ENCODE measurements at places on chromosomes 4 and X.

DNA sequence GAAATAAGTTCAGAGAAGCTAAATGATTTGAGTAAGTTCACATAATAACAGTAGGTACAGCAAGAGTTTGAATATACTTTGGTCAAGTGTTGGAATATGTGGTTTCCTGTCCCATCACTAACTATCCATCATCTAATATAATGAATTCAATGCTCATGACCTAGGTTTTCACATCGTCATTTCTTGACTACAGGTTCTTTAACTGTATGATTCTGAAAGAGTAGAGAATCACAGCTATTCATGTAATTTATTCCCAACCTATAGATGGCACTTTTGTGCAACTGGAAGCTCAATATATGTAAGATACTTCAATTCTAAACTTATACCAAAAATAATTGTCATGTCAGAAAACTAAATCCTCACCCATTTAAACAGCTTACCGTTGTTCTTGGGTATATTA is 53.1 kb downstream of the TIGD2 start:
- no peak for DNase-seq

- DNase-seq = no peak
Observed at GRCh38 chr4:2731907-2732317, 24.2 kb downstream of the TNIP2 start.

DNA sequence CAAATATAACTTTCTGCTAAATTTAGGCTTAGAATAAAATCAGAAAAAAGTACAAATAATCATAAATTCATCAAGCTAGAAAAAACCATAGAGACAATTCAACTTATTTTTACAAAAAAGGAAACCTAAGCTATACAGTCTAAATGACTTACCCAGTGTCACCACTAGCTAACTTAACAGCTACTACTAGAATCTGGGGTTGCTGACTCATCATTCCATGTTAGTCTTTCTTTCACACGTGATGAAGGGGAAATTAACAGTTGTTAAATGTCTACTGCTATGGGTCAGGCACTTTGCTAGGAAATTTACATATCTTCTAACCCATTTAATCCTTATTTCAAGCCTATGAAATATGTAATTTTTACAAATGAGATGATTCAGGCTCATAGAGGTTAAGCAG is 349.3 kb upstream of the GALNT7 start:
- DNase-seq = no peak

- DNase-seq = no peak
Observed at GRCh38 chrX:18946157-18946556, 37.8 kb downstream of the PHKA2 start.

DNA sequence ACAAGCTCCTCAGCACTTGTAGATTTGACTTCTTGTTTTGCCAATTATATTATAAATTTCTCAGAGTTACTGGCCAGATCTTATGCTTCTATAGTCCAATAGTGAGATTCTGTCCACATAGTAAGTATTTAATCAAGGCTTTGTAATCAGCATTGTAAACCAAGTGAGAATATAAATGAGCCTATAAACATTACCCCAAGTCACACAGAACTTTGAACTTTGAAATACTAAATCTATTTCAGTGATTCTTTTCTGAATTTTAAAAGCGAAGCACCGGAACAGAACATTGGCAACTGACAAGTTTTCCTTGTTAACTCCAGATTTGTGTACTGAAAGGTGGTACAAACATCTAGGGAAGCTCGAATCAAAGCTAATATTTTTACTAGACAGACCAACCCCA is 37.2 kb downstream of the PPM1K start:
- DNase-seq = no peak

DNA sequence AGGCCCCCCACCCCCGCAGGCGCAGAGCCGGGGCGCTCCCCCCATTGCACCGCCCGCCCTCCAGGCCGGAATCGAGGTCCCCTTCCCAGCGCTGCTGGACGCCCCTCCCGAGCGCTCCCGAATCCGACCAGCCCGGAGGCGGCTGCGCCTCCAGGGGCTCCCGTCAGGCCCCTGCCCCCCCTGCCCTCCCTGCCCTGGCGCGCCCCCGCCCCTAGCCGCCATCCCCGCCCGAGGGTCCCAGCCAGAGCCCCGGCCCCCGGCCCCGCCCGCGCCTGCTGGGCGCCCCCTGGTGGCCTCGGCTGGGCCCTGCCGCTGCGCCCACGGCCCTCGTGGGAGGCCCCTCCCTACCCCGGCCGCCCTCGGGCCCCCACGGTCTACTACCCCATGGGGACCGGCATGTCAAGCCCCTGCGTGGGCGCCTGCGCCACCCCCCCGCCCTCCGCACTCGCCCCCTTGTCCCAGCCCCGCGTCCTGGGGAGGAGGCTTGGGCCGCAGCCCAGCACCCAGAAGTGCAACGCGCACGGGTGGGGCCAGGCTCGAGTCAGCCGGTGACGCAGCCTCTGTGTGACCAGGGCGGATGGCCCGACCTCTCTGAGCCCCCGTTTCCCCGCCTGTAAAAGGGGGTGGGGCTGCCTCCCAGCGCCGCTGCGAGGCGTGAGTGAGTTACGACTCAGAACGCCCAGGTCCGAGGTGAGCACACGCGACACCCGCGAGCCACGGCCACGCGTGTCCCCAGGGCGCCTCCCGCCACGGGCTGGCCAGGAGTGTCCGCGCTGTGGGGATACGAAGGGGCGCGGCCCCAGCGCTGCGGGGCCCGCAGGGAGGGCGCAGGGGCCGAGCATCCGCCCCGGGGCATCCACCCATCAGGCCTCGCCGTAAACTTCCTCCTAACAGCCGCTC is 104.9 kb downstream of the FAM53A start:
- DNase-seq = no peak

DNA sequence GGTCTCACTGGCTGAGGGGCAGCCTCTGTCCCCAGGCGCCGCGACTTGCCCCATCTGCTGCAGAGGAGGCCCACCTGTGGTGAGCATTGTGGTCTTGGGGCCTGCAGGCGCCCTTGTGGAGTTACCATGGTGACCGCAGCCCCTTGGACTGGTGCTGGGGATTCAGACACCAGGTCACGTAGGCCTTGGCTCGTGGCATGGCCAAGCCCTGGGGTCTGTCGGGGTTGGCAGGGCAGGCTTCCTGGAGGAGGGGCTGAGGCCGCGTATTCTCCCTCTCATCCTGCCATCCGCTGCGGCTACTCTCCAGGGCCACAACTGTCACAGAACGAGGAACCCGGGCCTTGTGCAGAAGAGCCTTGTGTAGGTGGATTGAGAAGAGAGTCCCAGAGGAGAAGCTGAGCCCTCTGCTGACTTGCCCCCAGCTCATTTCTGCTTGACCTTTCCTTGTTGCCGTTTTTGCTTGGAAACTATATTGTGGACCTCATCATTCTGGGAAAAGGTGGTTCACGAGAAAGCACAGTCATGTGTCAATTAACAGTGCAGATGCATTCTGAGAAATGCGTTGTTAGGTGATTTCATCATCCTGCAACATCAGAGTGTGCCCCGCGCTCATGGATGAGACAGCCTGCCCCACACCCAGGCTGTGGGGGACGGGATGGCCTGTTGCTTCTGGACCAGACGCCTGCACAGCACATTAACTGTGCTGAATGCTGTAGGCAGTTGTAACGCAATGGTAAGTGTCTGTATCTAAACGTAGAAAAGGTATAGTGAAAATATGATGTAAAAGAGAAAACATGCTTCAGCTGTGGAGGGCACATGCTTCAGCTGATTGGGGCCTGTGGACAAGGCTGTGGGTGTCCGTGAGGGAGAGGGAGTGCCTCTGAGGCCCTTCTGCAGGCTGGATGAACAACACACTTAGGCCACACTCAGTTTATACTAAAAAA is 38.5 kb downstream of the TRMT44 start:
- no peak for DNase-seq

DNA sequence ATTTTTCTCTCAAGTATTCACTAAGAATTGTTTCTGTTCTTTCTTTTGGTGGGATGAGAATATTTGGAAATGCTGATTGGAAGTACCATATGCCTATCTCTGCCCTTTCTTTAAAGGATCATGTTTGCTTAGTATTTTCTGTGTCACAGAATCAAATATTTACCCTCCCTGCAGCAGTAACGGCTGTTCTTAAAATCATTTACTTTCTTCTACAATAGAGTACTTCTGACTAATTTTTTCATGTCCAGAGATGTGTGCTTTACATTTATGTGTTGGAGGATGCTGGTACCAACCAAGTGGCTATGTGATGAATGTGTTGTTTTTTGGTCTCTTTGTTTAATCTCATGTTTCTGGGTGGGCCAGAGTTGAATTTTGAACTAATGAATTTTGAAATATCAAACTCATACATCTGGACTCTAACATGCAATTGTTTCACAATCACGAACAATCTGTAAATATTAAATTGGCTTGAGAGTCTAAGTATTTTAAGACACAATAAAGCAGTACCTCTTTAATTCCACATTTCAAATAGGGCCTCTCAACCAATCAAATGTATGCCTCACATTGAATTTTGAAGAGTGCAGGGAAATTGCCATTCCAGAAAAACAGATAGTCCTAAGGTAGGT is 59.4 kb upstream of the ARSJ start:
- DNase-seq = no peak

DNA sequence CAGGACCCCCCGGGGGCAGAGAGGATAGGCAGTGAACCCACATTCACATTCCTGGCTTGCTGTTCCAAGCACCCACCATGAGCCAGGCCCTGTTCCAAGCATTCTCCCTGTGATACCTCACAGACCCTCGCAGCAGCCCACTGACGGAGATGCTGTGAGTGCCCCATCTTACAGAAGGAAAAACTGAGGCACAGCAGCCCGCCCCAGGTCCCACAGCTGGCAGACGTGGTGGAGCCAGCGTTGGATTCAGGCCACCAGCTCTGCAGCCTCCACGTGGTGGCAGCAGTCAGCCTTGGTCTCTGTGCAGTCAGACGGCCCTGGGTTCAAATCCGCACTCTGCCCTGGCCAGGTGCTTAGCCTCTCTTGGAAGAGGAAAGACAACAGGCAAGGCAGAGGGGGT is 16.8 kb downstream of the MAN2B2 start:
- DNase-seq = no peak

DNA sequence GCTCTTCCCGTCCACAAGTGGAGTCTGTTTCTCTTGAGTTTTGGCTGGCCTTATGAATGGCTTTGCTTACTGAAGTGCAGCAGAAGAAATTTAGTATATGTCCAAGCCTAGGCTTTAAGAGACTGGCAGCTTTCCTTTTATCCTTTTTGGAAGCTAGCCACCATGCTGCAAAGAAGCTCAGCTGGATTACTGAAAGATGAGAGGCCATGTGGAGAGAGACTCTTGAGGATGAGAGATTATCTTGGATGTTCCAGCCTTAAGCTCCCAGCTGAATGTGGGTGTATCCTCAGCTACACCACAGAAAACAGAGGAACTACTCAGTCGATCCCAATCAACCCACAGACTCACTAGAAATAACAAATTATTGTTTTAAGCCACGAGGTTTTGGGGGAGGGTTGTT is 12.5 kb downstream of the CCNG2 start:
- DNase-seq = no peak
